ENCODE measurements at places on chromosomes 12 and 14. TPM values are rescaled to one million over a fixed set of nuclear protein-coding genes. Genes with fewer than 3 reads are reported as not detected.

Gene TESPA1
- 0.32 TPM for polyA plus RNA-seq

Gene ITGB7
- 8.0 TPM for polyA plus RNA-seq

Gene NTF3
- polyA plus RNA-seq, result 2.3 TPM

Gene FGD6
- polyA plus RNA-seq, result 2.3 TPM

Gene GYS2
- polyA plus RNA-seq, result 12.2 TPM

Gene TMPRSS12
- 0.04 TPM for polyA plus RNA-seq

Gene MGP
- polyA plus RNA-seq, result 32.7 TPM
